Right hindlimb (tissue), 1 donor: ENCODE measurements at places on chromosomes 13 and 19.
A peak's percentile ranks its signal among the peaks of the same experiment; 100 is the strongest.

DNA sequence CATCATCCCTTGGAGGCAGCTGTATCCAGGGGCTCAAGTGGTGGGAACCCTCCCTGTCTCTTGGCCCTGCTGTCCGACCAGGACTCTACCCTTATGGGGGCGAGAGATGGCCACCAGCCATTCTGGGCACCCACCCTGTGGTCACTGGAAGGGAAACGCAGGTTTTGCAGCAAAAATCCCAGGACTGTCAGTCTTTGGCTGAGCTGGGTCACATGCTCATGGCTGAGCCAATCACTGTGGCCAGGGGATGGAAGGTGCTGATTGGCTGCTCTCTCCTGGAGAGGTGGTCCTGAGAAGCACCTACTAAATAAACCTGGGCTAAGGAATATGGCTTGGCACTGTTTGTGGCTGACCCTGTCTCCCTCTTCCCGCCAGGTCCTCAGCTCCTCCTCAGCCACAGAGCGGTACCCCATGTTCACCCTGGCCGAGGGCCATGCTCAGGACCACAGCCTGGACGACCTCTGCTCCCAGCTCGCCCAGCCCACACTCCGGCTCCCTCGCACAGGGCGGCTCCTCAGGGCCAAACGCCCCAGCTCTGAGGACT lies 8.9 kb downstream of the ATG4D start:
- DNase-seq = no peak

DNA sequence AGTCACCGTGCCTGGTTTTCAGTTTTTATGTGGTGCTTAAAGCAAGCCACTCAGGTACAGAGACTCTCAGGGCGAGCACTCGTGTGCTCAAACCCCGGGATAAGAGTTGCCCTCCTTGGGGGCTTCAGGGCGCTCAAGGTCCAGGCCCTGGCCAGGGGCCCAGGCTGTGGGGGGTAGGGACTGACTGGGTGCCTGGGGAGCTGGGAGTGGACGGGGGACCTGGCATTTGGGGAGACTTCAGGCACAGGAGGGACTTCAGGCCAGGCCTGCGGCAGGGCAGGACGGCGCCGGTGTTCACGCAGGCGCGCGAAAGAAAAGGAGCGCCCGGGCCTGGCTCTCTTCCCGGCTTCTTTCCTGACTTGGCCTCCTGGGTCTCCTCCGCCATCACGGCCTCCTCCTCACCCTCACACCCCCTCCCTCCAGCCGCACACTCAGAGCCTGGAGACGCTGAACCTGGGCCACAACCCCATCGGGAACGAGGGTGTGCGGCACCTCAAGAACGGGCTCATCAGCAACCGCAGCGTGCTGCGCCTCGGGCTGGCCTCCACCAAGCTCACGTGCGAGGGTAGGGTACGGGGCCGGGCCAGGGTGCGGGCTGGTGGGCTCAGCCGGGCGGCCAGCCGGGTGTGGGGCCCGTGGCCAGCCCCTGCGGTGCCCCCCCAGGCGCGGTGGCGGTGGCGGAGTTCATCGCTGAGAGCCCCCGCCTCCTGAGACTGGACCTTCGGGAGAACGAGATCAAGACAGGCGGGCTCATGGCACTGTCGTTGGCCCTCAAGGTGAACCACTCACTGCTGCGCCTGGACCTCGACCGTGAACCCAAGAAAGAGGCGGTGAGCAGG lies 16.1 kb downstream of the NKPD1 start:
- no peak for DNase-seq

- DNase-seq = peak; percentile 91
Observed at GRCh38 chr19:36973021-36973843, 57.1 kb downstream of the ZNF568 start.

DNA sequence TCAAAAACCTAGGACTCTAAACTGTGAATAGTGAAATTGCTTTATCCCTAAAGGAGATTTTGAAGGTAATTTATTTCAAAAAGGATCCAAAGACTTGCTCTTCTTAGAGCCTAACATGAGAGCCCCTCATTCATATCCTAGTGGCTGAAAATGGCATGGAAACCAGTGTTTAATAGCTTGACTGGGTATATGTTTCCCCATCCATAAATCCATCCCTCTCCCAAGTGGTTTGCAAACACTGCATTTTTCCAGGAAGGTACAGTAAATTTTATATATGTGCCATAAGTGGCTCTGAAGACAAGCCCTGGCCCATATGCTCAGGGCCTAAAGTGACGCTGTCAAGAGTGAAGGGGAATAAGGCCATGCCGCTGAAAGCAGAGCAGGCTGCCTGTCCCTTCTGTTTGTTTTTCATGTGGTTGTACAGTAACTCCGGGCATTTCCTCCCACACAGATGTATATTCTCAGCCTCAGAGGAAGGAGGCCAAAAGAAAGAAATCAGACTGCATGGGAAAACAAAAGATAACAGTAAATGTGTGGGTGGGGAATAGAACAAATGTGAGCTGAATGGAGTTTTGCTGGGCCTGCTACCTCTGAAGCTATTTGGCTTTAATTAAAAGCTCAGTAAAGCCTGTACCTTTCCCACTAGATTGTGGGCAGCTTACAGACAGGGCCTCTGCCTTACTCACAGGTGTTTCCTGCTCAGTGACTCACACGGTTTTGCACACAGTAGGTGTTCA lies 181.9 kb downstream of the PCDH9 start:
- DNase-seq = no peak

DNA sequence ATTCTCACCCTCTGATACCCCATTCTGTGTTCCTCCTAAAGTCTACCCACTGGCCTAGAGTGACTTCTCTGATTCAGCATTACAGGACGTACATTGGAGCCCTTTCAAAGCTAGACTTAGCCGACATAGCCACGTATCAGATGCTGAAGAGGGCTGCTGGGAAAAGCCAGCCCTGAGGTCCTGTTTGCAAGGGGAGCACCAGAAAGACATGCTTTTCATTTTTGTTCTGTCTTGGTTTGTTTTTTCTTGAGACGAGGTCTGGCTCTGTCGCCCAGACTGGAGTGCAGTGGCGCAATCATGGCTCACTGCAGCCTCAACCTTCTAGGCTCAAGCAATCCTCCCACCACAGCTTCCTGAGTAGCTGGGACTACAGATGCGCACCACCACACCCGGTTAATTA lies 6.3 kb upstream of the ZSWIM4 start:
- no peak for DNase-seq

DNA sequence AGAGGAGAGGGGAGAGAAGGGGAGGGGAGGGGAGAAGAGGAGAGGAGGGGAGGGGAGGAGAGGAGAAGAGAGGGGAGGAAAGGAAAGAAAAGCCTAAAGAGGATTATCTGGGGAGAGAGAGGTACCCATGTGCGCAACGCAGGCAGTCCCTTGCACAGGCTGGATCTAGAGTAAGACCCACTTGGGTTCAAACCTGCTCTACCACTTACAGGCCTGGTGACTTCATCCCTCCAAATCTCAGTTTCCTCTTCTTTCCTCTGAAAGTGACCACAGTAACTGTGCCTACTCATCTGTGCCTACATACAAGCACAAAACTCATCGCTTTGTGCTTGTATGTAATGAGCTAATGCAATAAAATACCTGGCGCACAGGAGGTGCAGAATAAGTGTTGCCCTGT lies 732 bp upstream of the MAP1S start:
- no peak for DNase-seq

GRCh38 chr13:41177616-41178015 lies 16.8 kb downstream of the KBTBD7 start:
- no peak for DNase-seq

- no peak for DNase-seq
Observed at GRCh38 chr19:5960005-5961001, 17.6 kb downstream of the RANBP3 start.

GRCh38 chr13:48733739-48734335 lies 80.1 kb downstream of the CYSLTR2 start:
- DNase-seq = no peak

DNA sequence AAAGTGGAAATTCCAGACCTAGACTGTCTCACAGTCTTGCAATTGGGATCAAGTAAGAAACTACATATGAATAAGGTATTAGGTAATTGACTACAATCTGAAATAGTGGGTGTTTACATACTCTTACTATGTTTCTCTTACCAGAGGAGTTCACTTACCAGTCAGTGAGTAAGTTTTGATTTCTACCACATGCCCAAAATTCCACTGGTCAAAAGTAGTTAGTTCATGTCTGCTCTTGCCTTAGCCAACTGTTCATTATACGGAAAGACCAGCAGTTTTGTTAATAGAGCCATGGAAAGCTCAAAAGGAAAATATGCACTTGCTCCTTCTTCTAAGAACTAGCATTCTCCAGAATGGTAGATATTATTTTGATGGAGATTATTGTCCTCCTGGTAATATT lies 490.8 kb downstream of the RFC3 start:
- no peak for DNase-seq

- DNase-seq = no peak
Observed at GRCh38 chr13:102361113-102361512, 40.7 kb downstream of the FGF14 start.

DNA sequence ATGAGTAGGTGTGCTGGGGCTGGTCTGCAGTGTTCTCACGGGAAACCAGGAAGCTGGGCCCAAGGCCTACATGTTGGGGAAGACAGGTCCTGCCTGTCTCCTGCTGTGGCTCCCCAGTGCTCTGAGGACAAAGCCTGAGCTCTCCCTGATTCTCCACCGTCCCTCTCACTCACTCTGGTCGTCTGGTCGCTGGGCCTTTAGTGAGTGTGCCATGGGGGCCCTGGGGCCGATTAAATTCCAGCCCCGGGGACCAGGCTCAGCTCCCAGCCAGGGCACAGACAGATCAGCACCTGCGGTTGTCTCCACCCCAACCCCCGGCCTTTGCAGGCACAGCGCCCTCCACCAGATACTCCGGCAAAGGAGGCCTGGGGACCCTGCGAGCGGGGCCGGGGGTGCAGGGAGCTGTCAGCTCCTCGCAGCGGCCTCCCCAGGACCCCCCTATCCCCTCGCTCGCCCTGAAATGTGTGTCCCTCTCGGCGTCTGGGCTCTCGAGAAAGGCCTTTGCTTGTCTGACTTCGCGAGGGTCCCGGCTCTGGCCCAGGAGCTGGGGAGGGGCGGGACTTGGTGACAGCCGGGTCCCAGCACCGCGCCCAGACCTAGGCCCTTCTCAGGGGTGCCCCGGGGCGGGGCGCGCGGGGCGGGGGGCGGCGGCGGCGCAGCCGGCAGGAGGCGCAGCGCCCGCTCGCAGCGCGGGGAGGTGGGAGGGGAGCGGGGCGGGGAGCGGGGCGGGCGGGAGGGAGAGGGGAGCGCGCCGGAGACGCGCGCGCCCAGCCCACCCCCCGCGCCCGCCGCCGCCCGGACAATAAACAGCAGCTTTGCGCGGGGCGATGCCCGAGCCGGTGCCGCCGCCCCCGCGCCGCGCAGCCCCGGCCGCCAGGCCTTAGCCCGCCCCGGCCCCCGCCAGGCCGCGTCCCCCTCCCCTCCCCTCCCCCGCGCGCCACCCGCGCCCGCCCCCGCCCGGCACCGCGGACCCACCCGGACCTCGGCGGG lies at the start of gene PALM:
Gene PALM, plus strand, starts transcription at position 782 of the 990 bp plus-strand sequence. CDS start 212 bp downstream, outside the sequence.
- DNase-seq = peak; percentile 55

GRCh38 chr13:20553311-20553710 lies 13.6 kb upstream of the IFT88 start:
- peak; percentile 77 for DNase-seq

DNA sequence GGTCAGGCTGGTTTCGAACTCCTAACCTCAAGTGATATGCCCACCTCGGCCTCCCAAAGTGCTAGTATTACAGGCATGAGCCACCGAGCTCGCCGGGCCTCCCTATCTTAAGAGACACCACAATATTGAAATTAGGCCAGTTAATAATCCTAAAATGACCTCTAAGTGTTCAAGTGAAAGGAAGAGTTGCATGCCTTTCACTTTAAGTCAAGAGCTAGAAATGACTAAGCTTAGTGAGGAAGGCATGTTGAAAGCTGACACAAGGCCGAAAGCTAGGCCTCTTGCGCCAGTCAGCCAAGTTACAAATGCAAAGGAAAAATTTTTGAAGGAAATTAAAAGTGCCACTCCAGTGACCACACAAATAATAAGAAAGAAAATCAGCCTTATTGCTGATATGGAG lies 144.5 kb upstream of the FNDC3A start:
- DNase-seq = no peak

GRCh38 chr13:105579821-105580710 lies 955.4 kb downstream of the EFNB2 start:
- DNase-seq = no peak

- no peak for DNase-seq
Observed at GRCh38 chr13:39108783-39109182, 70.5 kb downstream of the NHLRC3 start.

GRCh38 chr13:42215578-42216421 lies 56.2 kb upstream of the AKAP11 start:
- peak; percentile 39 for DNase-seq

DNA sequence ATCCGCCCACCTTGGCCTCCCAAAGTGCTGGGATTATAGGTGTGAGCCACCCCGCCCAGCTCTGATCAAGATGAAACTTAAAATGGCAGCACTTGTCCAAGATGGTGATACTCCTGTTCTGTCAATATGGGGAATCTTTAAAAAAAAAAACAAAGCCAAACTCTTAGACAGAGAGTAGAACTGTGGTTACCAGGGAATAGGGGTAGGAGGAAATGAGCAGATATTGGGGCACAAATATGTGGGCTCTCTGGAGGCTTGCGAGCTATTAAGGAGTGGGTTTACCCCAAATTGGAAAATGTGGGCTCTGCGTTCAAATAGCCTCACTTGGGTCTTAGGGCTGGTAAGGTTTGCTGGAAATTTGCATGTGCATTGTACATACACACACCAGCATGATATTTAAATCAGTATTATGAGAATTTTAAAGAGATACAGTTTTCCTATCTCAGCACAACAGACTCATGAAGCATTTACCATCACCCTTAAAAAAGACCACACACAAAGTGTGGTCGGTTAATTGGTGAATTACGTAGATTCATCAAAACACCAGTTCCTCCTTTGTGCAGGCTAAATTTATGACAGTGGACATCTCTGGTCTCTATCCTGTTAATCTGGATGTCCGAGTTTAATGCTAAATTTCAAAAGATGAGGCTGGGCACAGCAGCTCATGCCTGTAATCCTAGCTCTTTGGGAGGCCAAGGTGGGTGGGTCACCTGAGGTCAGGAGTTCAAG lies 11.3 kb downstream of the CD70 start:
- DNase-seq = no peak

DNA sequence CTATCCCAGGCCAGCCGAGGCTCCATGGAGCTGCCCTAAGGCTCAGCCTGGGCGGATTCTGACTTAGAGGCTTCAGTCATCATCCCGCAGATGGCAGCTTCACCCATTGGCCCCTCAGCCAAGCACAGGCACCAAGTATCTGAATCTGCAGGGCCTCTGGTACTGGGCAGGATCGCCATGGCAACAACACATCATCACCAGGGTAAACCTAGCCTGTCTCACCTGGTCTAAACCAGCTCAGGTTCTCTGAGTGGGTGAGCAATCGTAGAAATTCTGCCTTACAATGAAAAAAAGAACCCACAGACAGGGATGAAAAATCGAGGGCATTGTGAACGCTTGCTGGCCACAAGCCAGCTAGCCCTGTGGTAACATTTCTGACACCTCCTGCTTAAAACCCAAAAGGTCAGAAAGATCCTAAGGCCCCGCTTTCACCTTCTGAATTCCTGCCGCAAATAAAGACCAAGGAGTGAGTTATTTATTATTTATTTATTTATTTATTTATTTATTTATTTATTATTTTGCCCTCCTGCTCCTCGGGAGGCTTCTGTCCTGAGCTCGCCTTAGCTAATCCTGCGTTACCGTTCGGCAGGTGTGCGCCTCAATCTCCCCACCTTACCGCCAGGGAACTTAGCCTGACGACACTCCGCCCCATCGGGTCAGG lies 12.0 kb upstream of the CEACAM21 start:
- DNase-seq = no peak
